Tibial nerve (tissue), 4 donors: ENCODE measurements at places on chromosomes 11 and 22.

- H3K4me1 ChIP-seq: no peaks in the 10 kb centered on the region
- no peaks in the 10 kb centered on the region for H3K27me3 ChIP-seq
- H3K36me3 ChIP-seq: no peaks in the 10 kb centered on the region
- H3K27ac ChIP-seq: no peak overlapping the region
- no peak overlapping the region for H3K4me3 ChIP-seq
These were observed 60.1 kb downstream of the FBLN1 start for GRCh38 chr22:45562537-45563361.

DNA sequence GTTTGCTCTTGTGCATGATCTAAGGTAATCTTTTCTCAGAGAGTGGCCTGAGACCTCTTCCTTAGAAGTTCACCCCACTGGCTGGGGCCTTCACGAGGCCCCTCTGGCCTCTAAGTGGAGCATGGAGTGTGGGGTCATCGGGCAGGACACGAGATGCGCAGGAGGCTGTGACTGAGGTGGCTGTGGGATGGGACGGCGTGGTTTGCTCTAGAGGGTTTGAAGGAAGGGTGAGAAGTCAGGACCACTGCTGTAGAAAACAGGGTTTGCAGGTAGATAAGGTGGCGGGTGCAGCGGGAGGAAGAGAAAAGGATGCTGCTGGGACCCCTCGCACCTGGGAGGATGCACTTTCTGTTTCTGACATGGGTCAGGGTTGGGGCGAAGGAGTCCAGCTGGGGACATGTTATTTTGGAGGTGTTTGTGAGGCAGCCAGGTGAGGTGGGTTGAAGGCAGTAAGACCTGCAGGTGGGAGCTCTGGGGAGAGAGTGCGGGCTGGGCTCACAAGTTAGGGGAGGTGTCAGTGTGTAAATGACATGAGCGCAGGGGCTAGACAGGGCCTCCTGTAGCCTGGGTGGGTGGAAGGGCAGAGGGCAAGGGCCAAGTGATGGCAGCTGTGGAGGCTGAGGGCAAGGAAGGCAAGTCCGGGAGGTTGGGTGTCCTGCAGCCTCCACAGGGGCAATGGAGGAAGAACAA lies 62.5 kb downstream of the KCNQ1 start:
- H3K36me3 ChIP-seq: no peaks in the 10 kb centered on the region
- H3K27ac ChIP-seq: no peak overlapping the region
- no peaks in the 10 kb centered on the region for H3K4me1 ChIP-seq
- no peak overlapping the region for H3K4me3 ChIP-seq

GRCh38 chr11:81253244-81253643 lies 1480.4 kb downstream of the FAM181B start:
- no peak overlapping the region for H3K4me3 ChIP-seq
- H3K27me3 ChIP-seq: no peaks in the 10 kb centered on the region
- H3K36me3 ChIP-seq: no peaks in the 10 kb centered on the region
- DNase-seq: no peak
- H3K4me1 ChIP-seq: peaks cover 4% of the 10 kb centered on the region

DNA sequence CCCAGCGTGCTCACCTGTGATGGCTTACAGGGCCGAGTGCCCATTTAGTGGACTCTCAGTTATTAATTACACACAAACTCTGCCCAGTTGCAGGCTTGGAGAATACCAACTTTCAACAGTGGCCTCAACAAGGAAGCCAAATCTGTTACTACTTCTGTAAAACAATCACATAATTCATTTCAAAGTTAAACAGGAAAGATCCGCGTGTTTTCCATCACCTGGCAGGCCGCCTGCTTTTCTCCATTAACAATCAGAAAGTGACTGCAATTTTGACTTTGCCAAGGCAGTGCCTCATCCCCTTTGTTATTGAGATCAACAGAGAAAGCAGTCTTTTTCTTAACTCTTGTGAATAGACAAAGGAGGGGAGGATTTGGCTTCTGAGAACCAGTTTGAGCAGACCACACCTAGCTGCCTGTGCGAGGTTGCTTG lies 77.7 kb downstream of the BARX2 start:
- H3K36me3 ChIP-seq: no peaks in the 10 kb centered on the region
- no peaks in the 10 kb centered on the region for H3K4me1 ChIP-seq
- H3K4me3 ChIP-seq: no peak overlapping the region
- DNase-seq: no peak

- no peak overlapping the region for H3K4me3 ChIP-seq
- H3K27ac ChIP-seq: no peak overlapping the region
- H3K4me1 ChIP-seq: no peaks in the 10 kb centered on the region
- no peaks in the 10 kb centered on the region for H3K27me3 ChIP-seq
These were observed 61.0 kb upstream of the THY1 start for GRCh38 chr11:119483881-119484371.

GRCh38 chr11:43243927-43244326 lies 67.9 kb upstream of the API5 start:
- no peak overlapping the region for H3K4me3 ChIP-seq
- H3K27ac ChIP-seq: no peak overlapping the region
- H3K36me3 ChIP-seq: no peaks in the 10 kb centered on the region
- H3K27me3 ChIP-seq: no peaks in the 10 kb centered on the region
- H3K4me1 ChIP-seq: no peaks in the 10 kb centered on the region
- DNase-seq: no peak

DNA sequence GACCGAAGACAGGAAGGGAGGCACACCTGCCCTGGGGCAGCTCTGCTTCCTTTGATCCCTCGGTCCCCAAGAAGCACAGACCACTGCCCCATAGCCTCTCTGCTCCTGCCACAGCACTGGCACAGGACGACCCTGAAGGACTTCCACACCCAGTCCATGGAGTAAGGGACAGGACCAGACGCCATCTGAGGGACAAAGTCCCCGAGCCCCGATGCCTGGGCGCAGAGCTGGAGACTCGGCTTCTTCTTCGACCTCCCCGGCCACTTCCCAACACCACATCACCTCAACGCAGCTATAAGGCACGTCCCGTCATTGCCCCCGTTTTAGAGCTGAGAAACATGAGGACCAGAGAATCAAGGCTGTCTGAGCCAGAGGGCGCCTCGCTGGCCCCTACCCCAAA lies 310.5 kb downstream of the BRD1 start:
- no peak for DNase-seq
- no peaks in the 10 kb centered on the region for H3K4me1 ChIP-seq
- H3K36me3 ChIP-seq: no peaks in the 10 kb centered on the region
- H3K27ac ChIP-seq: no peak overlapping the region

- no peaks in the 10 kb centered on the region for H3K4me1 ChIP-seq
- no peaks in the 10 kb centered on the region for H3K36me3 ChIP-seq
- no peak overlapping the region for H3K27ac ChIP-seq
- H3K27me3 ChIP-seq: no peaks in the 10 kb centered on the region
- H3K4me3 ChIP-seq: no peak overlapping the region
These were observed 222.3 kb downstream of the ETS1 start for GRCh38 chr11:128365044-128365443.

GRCh38 chr11:133547808-133548494 lies 15.7 kb upstream of the OPCML start:
- DNase-seq: no peak
- no peaks in the 10 kb centered on the region for H3K4me1 ChIP-seq
- H3K36me3 ChIP-seq: no peaks in the 10 kb centered on the region

DNA sequence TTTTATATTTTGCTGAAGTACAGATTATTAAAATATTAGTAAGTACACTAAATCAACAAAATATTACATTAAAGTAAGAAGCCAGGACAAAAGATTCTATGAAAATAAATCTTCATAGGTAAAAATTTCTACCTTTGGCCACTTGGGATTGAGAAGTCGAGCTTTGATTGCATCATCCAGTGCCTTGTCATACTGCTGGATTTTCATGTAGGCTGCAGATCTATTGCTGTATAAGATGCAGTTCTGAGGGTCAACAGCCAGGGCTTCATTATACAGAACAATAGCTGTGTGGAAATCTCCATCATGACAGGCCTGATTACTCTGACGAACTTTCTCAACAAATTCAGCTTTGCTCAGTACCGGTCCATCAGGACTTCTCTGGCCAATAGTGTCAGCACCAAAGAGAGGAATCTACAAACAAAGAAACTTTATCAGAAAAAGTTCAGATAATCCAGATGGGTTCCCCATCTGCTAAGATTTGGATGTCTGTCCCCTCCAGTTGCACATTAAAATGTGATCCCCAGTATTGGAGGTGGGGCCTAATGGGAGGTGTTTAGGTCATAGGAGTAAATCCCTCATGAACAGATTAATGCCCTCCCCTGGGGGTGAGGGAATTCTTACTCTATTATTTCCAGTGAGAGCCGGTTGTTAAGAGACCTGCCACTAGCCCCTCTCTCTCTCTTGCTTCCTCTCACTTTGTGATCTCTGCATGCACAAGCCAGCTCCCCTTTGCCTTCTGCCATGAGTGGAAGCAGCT lies 50.0 kb downstream of the TTC28 start:
- H3K36me3 ChIP-seq: peaks cover 7% of the 10 kb centered on the region
- no peaks in the 10 kb centered on the region for H3K27me3 ChIP-seq
- no peak for DNase-seq
- no peak overlapping the region for H3K27ac ChIP-seq
- H3K4me3 ChIP-seq: no peak overlapping the region

DNA sequence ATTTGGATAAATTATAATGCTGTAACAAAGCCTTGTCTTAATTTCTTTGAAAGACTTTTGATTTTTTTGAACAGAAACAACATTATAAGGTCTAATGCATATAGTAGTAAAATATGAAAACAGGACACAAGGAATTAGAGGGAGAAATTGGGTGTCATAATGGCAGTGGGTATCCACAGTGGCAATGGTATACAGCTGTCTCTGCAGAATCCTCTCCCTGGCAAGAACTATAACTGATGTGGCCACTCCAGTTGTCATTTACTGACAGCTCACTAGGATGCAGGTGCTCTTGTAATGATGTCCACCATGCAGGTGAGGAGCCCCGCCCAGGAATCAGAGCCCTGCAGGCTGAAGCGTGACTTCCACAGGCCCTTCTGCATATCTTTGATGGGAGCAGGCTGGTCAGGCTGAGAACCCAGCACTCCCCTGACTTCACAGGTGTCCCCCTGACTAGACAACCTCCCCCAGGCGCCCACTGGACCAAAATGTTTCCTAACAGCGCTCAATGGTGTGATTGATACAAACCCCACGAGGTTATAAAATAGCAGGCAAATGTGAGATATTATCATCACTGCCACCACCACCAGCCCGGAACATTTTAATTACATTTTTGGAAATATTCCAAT lies 32.8 kb upstream of the SERPIND1 start:
- H3K27ac ChIP-seq: no peak overlapping the region
- peaks cover 5% of the 10 kb centered on the region for H3K36me3 ChIP-seq
- H3K4me3 ChIP-seq: no peak overlapping the region
- no peaks in the 10 kb centered on the region for H3K4me1 ChIP-seq

GRCh38 chr11:86149792-86150191 lies 80.9 kb upstream of the PICALM start:
- DNase-seq: no peak
- no peak overlapping the region for H3K4me3 ChIP-seq
- H3K36me3 ChIP-seq: no peaks in the 10 kb centered on the region
- no peak overlapping the region for H3K27ac ChIP-seq
